ENCODE measurements at places on chromosomes 12 and 14.

DNA sequence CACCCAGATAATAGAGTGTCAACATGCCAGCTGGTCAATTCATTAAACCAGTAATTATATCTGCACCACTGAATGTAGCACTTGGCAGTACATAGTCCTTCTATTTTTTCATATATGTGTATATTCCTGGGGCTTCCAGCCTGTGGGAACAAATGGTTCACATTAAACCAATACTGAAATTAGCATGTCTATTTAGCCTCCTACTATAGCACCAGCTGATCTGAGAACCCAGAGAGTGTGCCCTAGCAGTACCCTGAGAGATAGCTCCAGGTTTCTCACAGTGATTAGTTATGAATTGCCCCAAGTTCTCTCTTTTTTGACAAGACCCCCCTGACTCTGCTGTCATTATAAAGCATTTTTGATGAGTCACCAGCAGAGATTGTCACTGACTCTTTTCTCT, 1097.3 kb upstream of the FLRT2 start:
- no peak for DNase-seq

- peak; percentile 70 for DNase-seq
These were observed 2.5 kb downstream of the USP44 start for GRCh38 chr12:95548539-95549391.

- DNase-seq = no peak
These were observed 16.4 kb upstream of the RNASE12 start for GRCh38 chr14:20607617-20608016.

DNA sequence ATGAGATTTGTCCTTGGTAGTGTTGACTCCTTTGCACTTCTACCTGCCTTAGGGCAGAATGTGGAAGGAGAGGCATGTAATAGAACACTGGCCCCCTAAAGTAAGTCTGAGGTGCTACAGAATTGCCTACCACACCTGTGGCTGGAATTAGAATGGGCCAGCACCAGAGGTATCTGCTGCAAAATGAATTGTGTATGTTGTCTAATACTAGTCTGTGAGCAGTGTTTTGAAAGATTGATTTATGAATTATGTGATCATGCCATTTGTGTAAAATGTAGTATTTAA, 5.7 kb upstream of the STYX start:
- no peak for DNase-seq

DNA sequence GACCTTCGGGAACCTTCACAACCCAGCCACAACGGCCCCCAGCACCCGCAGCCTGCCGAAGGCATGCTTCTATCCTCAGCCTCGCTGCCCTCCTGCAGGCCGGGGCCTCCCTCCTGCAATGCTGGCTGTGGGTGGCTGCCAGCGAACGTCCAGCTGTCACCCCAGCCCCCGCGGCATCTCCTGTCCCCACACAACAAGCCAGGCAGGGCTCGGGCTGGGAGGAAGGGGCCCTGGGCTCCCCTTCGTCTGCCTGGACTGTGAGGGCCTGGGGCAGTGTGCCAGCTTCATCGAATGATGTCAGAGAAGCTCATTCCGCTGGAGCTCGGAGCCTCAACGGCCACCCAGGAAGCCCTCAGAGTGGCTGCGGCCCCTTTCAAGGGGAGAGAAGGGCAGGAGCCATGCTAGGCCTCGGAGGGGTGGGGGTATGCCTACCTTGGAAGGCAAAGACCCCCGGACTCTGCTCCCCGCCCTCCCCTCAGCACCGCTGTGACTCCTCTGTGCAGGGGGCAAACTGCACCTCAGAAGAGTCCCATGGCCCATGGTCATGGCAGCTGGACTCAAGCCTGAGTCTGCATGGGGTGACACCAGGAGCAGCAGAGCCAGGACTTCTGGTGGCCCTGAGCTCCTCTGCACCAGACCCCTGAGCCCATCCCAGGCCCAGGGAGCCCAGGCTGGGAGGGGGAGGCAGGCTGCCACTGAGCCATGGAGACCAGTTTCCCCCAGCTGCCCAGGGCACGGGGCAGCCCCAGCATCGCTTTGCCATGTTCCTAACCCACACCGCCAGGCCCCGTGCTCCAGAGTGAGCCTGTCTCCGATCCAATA, 24.7 kb upstream of the C14orf180 start:
- no peak for DNase-seq

DNA sequence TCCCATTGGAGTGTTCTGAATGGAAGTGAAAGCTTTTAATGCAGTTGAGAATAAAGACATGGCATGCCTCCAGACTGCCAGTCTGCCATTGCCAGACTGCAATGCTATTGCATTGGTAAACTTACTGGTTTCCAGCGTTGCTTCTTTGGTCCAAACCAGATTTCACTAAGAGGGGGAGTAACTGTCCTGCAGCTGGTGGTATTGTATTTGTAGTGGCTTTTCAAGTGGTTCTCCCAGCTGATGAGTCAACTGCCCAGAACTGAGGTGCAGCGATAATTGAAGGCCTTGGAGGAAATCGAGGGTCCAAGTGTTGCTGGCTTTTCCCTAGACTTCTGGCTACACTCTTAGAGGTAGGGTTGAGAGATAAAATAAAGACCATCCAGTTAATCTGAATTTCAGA, 31.9 kb downstream of the ERG28 start:
- no peak for DNase-seq

GRCh38 chr14:67900231-67900630, 80.7 kb downstream of the RAD51B start:
- no peak for DNase-seq

- DNase-seq = no peak
These were observed 143.0 kb upstream of the CPNE8 start for GRCh38 chr12:39048395-39048794.

- DNase-seq = no peak
These were observed 49.5 kb downstream of the KLHL28 start for GRCh38 chr14:44912041-44912869.
